ENCODE measurements at places on chromosomes 11 and 22. TPM values are rescaled to one million over a fixed set of nuclear protein-coding genes. Genes with fewer than 3 reads are reported as not detected.

Gene RFPL1
- not detected for total RNA-seq

Gene GLYAT
- not detected for total RNA-seq

GRCh38 chr11:2260491-2261364, 9.7 kb downstream of the ASCL2 start:
- DNase-seq: no peak

DNA sequence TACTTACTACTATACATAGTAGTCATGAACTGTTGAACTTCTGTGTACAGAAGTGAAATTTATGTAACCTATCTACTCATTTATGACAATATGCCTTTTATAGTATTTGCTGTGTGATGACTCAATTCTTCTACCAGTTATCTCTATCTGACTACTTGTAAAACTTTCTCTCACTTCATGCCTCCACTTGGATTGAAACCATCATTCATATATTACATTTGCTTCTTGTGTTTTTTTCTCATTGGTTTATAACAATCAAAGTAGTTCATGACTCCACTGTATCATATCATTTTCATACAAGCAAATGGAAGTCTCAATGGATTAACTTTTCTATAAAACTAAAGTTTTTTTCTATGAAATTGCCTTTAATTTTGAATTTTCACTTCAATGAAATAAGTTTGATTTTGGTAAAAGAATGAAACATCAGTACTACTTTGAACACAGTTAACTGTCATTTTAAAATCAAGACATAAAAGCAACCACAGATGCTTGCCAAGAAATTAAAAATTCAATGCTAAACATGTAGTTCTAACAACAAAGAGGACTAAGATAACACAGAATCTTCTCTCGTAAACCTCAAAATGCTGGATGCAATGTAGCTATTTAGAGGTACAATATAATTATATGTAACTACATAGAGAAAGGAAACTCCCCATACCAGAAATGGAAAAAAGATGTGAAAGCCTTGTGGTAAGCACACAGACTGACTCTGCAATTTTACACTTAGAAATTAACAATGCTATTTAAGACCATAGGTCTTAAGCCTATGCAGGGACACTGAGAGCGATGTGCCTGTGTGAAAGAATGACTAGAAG, 27.6 kb upstream of the EXPH5 start:
- DNase-seq: peak; percentile 10

DNA sequence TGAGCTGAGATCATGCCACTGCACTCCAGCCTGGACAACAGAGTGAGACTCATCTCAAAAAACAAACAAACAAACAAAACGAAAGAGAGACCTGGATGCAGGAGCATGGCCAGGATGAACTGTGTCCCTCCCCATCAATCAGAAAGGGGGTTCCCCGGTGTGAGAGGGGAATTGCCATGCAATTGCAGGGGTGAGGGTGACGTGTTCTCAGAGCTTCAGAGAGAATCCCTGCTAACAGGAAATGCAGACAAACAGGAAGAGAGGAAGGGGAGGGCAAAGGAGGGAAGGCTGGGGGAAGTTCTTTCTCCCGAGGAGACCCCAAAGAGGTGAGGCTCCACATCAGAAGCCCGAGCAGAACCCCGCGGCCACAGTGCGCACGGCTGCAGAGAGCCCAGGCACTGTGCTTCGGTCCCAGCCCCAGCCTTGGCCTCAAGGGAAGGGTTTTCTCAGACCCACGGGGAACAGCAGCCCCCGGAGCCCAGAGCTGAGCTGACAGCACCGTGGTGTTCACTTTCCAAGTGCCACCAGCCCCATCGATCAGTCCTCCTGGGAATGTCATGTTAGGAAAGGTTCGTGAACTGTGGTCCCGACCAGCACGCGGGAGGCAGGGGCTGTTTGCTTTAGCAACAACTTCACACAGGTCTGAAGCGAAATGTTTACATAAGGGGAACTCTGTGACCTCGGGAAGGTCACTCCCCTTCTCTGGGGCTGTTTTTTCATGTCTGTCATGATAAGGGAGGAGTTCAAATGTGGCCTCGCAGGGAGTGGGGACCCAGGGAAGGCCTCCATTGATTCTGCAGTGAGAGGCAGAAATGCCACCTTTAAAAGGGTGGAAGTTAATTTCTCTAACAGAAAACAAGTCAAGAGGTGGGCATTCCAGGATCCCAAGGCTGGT, 108.0 kb upstream of the ANO1 start:
- no peak for DNase-seq

DNA sequence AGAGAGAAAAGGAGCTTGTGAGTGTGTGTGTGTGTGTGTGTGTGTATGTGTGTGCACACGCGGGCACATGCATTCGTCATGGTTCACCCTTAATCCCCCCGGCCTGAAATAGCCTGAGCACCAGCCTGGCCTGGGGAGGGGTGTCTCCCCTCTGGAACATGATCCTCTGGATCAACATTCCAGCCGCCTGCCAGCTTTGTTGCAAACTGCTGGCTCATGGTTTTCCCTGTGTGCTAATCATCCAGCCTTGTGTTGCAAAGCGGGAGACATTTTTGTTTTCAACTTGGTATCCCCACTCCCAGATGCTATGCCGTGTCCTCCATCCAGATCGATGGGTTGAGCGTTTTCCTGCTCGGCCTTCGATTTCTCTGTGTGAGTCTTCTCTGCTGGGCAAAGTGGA, 94.3 kb downstream of the FEZ1 start:
- peak; percentile 26 for DNase-seq

- no peak for DNase-seq
Measured at GRCh38 chr22:19986011-19986409, 30.6 kb downstream of the ARVCF start.

DNA sequence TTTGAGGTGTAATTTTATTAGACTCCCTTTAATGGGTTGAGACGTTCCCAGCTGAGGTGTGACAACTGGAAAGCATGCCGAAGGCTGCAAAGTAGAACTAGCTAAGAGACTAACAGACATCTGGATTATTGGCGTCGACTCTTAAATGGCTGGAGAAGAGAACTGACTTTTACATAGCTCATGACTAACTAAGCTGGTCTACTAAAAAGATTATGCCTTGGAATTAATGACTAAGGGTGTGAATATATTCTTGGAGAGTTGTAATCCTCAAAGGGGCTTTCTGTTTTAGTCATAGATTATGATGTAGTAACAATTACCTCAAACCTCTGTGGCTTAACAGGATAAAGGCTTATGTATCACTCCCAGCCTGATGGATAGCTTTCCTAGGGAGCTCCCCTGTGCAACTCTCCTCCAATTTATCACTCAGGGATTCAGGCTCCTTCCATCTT, 39.5 kb upstream of the SLC5A12 start:
- no peak for DNase-seq

GRCh38 chr22:24434471-24435322, 7.3 kb downstream of the ADORA2A start:
- no peak for DNase-seq

- no peak for DNase-seq
Measured at GRCh38 chr11:76185931-76186401, 20.3 kb downstream of the WNT11 start.

DNA sequence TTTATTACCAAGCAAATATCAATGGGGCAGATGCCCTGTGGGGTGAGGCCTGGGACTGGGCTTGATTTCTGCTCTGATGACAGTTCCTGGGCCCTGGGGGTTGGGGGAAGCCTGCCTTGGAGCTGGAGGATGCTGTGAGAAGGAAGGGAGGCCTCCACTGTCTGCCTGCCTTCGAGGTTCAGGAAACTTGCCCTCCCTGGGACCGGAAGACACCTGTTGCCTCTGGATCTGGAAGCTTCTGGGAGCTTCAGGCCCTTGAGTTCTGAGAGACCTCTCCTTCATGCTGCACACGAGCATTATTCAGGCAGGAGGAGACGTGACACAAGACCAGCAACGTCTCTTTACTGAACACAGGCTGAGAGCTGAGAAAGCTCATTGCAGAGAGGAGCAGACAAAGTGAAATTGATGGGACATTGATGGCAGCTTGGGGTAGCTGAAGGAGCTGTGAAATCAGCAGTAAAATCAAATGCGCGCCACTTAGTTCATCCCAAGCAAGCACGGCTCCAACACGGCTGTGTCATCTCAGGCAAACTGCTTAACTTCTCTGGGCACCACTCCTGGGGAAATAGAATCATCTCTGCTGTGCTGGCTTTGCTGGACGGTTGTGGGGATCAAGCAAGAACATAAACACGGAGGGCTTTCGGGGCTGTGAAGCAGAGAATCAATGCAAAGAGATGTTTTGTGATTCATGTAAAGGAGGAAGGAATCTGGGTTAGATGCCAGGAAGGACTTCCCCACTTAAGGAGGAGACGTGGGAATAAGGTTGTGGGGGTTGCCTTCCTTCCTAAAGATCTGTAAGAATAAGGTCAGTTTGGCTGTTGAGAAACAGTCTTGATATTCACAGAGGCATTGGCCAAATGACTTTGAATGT, 64.5 kb downstream of the TP53I11 start:
- no peak for DNase-seq

DNA sequence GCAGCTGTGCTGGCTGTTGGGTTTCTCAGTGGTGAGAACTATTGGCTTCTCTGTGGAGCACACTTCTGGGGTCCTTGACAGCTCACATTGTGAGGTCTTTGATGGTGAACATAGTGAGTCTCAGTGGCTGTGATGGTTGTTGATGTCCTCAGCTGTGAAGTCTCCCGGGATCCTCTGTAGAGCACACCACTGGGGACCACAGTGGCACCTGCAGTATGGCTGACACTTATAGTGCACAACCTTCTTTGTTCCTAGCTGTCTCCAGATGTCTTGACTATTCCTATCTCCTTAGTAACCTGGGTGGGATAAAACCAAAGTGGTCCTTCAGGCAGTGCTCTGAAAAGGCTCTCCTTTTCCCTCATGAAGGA, 34.3 kb upstream of the CHORDC1 start:
- DNase-seq: no peak

DNA sequence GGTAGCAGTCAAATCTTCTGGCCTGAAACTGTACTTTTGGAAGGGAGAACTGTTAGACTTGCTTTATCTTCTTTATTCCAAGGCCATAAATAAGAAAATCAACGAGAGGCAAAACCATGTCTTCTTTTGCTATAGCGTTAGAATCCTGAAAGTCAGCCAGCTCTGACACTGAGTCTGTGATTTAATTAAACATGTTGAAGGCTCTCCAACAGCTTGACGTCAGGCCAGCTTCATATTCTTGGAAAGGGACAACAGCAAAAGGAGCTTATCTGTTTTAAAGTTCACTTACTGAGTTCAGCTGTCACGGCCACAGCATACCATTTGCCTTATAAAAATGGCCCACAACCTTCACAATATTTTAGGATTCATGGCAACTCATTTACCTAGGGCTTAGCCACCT, 131.0 kb upstream of the LDLRAD3 start:
- DNase-seq: no peak

- no peak for DNase-seq
Measured at GRCh38 chr22:24190159-24190540, 8.9 kb downstream of the SUSD2 start.

- DNase-seq: no peak
Measured at GRCh38 chr11:70144262-70144661, 58.8 kb upstream of the FADD start.

Measured in IMR-90 (cell line).